Stimulated activated CD4-positive, alpha-beta T cell treated with anti-CD3 and anti-CD28 coated beads, Interleukin-1b, Interleukin-23, amount 100 ng/mL, for 1 hour (primary cell): ENCODE measurements at places on chromosomes 2 and 18.

GRCh38 chr2:96891591-96892333 is 21.9 kb upstream of the SEMA4C start:
- DNase-seq: no peak

GRCh38 chr2:159758239-159758638 is 39.8 kb downstream of the CD302 start:
- no peak for DNase-seq

GRCh38 chr2:105868060-105868459 is 123.3 kb downstream of the NCK2 start:
- DNase-seq: no peak

DNA sequence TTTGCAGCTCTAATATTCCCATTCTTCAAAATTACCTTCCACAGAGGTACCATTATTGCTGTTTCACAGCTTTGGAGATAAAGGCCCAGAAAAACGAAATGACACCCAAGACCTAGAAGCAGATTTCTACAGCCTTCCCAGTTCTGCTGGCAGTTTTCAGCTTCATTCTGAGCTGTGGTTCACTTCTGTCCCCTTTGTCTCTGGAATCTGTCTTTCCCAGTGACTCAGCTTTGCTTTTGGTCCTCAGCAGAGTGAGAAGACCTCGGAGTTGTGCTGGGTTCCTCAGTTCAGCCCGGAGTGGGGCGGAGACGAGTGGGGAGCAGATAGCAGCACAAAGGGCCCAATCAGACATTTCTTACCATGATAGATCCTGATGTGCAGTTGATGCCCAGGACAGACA is 180.7 kb upstream of the CXCR4 start:
- DNase-seq: no peak

GRCh38 chr2:56380861-56381260 is 197.1 kb downstream of the CCDC85A start:
- DNase-seq: no peak

DNA sequence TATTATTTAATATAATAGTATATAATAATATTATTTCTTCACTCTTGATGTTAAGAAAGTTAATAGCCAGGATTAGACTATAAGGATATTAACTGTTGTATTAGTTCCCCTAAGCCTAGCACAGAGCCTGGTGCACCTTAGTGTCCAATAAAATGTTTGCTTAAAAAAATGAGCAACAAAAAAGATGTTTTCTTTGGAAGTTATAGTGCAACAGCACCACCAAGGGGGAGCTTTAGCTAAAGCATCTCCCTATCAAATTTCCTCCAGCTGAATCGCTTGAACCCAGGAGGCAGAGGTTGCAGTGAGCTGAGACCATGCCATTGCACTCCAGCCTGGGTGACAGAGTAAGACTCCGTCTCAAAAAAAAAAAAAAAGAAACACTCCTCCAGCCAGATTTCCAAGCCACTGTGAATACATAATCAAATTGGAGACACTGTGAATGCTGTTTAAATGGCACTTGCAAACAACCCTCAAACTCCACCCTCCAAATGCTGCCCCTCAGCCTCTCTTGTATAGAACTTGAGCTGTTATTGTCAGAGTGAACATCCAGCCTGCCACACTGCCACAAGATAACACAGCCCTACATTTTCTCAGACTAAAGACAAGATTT is 221.9 kb downstream of the DYM start:
- DNase-seq: no peak

- DNase-seq: no peak
Measured at GRCh38 chr2:38075507-38076151, at the start of gene CYP1B1. Gene CYP1B1, minus strand, starts transcription at chr2:38076151. Its CDS starts 763 bp downstream, at chr2:38075388.

DNA sequence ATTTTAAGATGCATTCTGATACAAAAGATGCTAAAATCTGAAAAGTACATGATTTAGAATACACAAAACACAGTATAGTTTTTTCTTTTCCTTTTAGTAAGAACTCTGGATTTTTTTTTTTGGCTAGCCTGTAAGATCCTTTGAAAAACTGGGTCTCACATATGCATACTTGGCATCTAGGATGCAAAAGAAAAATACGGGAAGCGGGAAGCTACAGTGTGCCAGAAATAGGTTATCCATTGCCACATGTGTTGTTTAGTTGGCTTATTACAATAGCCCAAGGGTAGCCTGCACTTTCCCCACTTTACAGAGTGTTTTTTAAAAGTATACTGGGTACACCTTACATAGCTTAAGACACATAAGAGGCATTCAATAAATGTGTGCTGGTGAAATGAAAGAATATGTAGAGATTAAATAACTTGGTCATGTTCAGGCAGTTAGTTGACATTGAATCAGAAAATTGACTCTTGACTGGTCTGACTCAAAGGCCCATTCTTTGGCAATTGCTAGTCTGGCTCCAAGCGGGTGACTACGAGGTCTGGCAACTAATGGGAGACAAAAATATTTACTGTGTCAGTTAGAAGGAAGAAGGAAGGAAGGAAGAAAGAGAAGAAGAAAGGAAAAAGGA is 286.8 kb upstream of the TRIB2 start:
- DNase-seq: no peak

DNA sequence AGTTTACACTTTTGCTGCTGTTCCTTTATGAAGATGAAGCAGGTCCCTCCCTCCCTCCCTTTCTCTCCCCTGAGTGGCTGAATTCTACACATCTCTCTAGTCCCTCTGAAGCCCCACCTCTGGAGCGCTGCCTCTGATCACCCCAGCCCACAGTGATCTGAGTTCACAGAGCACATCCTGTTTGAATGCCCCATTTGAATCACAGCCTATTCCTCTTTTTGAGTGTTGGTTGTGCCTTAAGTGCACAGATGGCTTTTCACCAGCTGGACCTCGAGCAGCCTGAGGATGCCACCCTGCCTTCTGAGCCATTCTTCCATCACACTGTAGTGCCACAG is 87.1 kb downstream of the ITGB1BP1 start:
- no peak for DNase-seq

- DNase-seq: no peak
Measured at GRCh38 chr2:236764716-236765115, 195.1 kb downstream of the ACKR3 start.

GRCh38 chr2:239895669-239896068 is 129.5 kb downstream of the NDUFA10 start:
- DNase-seq: no peak

DNA sequence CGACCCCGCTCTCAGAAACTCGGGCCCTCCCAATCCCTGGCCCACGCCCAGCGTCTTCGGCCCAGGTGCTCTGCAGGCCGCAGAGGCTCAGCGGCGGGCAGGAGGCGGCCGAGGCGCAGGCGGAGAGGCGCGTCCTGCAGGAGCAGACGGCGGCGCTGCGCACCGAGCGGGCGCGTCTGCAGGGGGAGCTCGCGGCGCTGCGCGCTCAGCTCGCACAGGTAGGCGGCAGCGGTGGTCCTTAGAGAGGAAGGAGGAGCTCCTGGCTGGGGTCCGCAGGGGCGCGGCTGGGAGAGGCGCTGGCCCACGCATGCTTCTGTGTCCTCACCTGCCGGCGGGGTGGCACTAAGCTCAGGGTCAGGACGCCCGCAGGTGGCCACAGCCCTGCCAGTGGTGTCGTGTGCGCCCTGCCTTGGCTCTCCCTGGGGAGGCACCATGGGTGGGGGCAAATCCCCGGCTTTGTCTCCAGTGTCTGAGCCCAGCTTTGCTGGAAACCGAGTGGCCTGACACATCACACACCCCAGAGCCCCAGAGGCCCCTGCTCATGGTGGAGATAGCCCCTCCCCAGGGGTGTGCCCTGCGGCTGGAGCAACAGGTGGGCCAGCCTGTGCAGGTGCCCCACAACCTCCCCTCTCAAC is 14.9 kb upstream of the SNED1 start:
- no peak for DNase-seq

DNA sequence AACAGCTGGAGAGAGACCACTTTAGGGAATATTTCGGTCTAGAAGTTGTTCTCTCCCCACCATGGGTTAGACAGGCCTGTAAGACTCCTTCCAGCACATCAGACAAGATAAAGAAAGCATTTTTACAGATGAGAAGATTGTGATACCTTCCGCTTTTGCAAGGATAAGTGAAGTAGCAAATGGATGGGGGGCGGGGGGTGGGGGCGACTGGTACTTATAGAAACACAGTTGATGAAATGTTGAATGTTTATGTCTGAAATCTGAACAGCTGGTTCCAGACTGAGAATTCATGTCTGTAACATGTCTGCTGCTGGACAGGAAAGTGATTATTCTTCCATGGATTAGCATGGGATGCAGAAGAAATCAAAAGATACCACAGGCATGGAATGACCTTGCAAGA is 90.5 kb upstream of the FN1 start:
- DNase-seq: no peak

DNA sequence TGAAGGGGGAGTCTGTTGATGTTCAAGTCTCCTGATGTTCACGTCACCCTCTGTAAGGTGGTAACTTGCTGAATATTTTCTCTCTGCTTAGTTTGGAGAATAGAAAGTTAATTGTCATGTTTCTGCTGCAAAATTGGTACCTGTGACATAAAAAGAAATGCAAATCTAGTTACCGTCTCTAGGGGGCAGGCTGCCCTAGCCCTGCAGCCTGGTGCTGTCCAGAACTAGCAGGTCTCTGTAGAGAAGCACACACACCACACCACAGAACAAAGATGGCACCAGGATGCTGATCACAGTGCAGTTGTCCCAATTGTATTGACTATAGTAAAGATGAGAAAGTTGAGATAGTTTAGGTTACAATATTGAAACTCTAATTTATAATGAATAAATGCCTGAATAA is 47.0 kb downstream of the SLC9A4 start:
- DNase-seq: no peak

GRCh38 chr2:43088143-43089073 is 138.0 kb downstream of the ZFP36L2 start:
- DNase-seq: no peak

- DNase-seq: no peak
Measured at GRCh38 chr2:59713577-59713976, 839.9 kb downstream of the BCL11A start.

DNA sequence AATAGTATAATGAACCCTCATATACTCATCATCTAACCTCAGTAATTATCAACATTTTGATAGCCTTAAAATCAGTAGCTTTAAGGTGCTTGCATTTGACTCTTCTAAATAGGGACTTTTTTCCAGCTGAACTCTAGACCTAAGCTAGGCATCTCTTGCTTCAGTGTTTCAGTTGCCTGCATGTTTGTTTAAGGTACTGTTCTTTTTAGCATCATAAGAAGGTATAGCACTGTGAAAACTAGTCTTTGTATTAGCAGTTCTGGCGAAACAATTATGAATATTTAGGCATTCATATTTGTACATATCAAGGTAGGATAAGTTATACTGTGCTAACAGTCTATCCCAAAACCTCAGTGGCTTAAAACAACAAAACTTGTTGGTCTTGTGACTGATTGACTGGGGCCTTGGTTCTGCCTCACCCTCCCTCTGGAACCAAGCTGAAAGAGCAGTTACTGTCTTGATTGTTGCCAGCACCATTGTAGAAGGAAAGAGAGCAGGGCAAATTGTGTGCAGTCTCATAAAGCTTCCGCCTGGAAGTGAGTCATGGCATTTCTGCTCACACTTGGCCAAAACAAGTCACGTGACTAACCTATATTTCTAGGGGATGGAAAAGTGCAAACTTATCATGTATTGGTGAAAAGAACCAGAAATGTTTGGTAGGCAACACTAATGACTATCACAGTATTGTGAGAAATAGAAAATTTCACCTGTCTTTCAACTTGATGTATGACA is 24.3 kb downstream of the GALNT1 start:
- no peak for DNase-seq

DNA sequence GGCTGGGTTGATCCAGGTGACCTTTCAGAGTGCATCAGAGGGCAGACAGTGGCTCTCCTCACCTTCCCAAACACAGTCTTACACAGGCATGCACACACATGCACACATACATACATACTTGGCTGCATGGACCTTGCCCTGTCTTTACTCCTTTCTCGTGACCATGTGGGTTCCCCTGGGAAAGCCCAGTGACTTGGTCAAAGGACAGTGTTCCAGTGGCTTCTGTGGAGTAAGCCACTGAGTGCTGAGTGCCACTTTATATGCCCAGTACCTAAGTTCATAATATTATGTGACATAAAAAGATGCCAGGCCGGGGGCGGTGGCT is 249.4 kb downstream of the MYCN start:
- DNase-seq: no peak

- no peak for DNase-seq
Measured at GRCh38 chr2:11573418-11574175, 39.8 kb downstream of the GREB1 start.

DNA sequence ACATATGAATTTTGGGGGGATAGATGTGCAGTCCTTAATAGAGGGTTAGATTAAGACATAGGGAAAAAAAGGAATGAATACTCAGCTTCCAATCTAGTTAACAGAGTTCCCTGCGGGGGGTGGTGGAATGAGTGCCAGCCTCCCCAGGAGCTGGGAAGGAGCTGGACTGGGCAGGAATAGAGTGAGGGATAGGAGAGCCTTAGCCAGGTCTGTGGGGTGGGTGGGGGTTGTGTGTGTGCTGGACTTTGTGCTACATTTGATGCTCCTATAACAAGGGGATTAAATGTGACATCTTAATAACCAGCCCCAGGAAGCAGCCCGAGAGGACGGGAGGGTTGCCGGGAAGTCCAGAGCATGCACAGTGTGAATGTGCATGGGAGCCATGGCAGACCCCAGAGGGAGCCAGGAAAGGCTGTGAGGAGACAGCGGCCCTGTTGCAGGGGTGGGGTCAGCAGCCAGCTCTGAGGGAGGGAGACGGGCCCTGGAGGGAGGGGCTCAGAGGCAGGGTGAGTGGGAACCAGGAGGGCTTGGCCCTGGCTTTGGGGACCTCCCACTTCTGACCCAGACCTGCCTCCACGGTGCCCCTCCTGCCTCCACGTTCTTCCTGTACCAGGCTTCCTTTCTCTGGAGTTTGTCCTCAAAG is 3.6 kb upstream of the MBP start:
- DNase-seq: no peak

DNA sequence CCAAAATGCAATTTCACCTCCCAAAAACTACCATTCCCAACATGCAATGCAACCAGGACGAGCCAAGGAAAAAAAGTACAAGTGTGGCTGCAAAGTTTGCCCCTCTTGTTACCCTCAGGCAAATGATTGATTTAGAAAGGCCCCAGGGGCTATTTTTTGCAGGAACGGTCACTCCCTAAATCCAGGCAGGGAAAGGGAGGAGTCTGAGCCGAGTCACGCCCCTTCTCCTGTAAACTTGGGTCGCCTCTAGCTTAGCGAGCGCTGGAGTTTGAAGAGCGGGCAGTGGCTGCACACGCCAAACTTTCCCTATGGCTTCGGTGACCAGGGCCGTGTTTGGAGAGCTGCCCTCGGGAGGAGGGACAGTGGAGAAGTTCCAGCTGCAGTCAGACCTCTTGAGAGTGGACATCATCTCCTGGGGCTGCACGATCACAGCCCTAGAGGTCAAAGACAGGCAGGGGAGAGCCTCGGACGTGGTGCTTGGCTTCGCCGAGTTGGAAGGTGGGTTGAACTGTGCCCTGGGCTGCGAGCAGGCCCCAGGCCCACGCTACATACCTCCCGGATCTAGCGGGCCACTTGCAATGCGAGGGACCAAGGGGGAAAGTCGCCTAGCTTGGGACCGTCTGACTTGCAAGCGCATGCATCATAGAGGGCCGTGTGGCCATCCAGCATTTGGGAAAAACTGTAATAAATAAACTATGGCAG is at the start of gene GALM:
Gene GALM (plus strand): TSS at position 261 of the 702 bp plus-strand sequence. CDS start 48 bp downstream, at position 309.
- no peak for DNase-seq

- DNase-seq: no peak
Measured at GRCh38 chr2:41720331-41721251, 327.2 kb upstream of the PKDCC start.

- no peak for DNase-seq
Measured at GRCh38 chr18:41849632-41850031, 105.4 kb upstream of the PIK3C3 start.
